ENCODE measurements at places on chromosomes 16 and 17. TPM values are rescaled to one million over a fixed set of nuclear protein-coding genes. Genes with fewer than 3 reads are reported as not detected.

DNA sequence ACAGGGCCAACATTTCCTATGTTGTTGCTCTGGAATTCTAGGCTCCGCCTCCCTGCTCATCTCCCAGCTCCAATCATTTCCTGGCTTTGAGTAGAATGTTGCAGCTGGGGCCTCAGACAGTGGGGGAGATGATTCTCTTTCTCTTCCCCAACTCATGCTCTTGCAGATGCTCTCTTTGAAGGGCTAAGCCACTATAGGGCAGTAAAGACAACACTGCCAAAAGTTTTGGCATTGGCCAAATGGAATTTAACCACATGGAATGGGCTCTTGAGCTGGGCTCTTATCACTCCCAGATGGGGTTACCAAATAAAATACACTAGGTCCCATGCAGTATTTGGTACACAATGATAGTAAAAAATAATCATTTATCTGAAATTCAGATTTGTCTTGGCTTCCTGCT is 19.6 kb upstream of the EFCAB13 start:
- no peak for DNase-seq

DNA sequence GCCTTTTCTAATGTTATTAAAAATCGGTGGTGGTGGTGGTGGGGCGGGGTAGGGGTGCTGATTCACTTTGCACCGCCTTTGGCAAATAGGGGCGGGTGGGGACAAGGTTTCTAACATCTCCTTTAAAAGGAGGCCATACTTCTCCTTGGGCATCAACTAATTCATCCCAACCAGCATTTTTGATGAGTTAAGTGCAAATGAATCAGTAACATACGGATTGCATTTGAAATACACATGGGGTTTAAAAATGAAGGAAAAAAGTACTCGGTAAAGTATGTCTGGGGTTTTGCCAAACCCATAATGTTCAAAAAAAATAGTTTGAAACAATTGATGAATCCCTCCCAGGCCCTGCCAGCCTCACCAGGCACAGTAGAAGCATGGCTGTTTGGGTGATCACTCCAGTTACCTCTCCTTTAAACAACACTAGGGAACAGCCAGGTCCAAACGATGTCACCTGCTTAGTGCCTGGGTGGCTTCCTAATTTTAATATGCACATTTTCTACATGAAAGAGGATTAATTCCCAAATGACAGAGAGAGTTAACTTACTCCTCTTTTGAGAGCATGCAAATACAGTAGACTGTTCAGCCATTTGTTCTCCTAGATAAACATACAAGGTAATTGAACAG is 107.2 kb downstream of the ANKFN1 start:
- DNase-seq: no peak

- DNase-seq: peak; percentile 41
These were observed 6.7 kb downstream of the SYNGR2 start for GRCh38 chr17:78174870-78175642.

- peak; percentile 90 for DNase-seq
These were observed 4.4 kb downstream of the CD19 start for GRCh38 chr16:28935924-28936783.

GRCh38 chr16:78684655-78685375 is 585.4 kb downstream of the WWOX start:
- DNase-seq: no peak

- DNase-seq: no peak
These were observed 492.8 kb upstream of the EEF2KMT start for GRCh38 chr16:5590416-5590815.

GRCh38 chr17:28372203-28372944 is 880 bp downstream of the SARM1 start:
- DNase-seq: no peak

GRCh38 chr16:48541108-48541786 is 68.7 kb downstream of the N4BP1 start:
- no peak for DNase-seq

DNA sequence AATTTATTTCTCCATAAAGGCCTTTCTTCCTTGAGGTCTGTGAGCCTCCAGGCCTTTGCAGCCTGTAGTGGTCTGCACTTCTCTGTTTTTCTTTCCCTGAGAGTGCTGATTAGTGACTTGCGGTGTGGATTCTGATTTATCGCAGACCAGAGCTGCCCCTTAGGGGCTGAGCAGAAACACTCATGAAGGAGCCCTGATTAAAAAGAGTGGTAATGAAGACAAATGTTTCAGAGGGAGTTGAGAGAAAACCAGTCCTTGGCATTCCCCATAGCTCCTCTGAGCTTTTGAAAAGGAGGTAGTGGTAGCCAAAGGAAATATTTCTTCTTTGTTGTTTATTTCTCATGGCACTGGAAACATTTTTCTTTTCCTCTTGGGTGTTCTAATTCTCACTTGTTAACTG is 268.1 kb upstream of the TBX2 start:
- DNase-seq: no peak

GRCh38 chr17:31111183-31111582 is 16.4 kb downstream of the NF1 start:
- no peak for DNase-seq

DNA sequence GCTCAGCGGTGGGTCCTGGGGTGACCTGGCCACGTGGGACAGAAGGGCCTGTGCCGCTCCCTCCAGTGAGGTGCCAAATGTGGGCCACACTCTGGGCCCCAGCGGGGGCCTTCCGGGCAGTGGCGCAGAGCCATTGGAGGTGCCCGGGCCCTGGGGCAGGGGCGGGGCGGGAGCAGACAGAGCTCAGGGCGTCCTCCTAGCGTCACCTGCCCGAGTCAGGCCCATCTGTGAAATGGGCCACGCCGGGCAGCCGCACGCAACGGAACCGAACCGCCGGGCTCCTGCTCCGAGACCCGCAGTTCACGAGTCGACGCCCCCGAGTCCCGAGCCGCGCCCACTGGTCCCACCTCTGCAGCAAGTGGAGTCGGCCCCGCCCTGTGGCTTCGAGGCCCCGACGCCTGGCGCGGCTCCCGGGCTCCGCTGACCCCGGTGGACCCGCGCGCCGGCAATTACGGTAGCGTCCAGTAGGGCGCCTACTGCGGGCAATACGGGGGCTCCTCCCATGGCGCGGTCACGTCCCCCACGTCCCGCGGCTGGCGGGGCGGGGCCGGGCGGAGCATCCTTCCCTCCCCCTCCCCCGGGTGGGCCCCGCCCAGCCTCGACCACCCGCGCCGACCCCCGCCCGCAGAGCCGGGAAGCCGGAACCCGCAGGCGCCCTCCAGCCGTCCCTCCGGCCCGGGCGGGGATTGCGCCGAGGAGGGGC is 1.9 kb downstream of the SLC16A3 start:
- DNase-seq: peak; percentile 69

- DNase-seq: no peak
These were observed at the start of gene SHBG for GRCh38 chr17:7629939-7630571. Gene SHBG (plus strand): TSS chr17:7630135. CDS start chr17:7630173, 38 bp downstream.

DNA sequence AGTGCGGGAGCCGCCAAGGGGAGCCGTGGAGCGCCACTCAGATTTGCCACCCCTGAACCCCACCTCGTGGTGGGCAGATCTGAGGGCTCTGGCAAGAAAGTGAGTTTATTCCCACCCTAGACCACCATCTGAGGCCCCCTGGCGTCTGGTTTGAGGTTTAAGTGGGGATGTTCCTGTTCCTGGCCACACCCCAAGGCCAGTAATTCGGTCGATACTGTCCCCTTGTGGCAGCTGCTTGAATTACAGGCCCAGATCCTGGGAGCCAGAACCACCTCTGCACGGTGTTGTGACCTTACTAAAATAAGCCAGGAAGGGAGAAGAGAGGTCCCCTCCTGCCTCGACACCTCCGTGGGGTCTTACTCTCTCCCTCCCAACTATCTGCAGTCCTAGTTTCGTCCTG is 3.3 kb upstream of the LAT start:
- DNase-seq: peak; percentile 34

GRCh38 chr16:11179574-11179973 is 76.4 kb downstream of the SOCS1 start:
- DNase-seq: no peak

DNA sequence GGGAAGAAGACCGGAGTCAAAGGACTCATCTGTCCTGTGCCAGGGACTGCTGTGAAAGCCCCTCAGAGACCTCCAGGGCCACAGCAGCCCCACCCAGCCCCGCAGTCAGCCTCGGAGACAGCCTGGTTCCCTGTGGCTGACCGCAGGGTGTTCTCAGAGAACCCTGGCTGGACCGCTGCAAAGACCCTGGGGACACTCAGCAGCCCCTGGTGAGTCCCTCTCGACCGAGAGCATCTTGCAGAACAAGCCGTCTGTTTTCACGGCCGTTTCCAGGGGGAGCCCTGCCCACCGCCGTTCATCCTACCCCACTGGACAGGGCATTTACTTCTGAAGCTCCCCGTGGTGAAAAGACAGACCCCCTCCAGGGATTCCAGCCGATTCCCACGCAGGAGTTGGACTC is 10.3 kb downstream of the UBALD1 start:
- no peak for DNase-seq

DNA sequence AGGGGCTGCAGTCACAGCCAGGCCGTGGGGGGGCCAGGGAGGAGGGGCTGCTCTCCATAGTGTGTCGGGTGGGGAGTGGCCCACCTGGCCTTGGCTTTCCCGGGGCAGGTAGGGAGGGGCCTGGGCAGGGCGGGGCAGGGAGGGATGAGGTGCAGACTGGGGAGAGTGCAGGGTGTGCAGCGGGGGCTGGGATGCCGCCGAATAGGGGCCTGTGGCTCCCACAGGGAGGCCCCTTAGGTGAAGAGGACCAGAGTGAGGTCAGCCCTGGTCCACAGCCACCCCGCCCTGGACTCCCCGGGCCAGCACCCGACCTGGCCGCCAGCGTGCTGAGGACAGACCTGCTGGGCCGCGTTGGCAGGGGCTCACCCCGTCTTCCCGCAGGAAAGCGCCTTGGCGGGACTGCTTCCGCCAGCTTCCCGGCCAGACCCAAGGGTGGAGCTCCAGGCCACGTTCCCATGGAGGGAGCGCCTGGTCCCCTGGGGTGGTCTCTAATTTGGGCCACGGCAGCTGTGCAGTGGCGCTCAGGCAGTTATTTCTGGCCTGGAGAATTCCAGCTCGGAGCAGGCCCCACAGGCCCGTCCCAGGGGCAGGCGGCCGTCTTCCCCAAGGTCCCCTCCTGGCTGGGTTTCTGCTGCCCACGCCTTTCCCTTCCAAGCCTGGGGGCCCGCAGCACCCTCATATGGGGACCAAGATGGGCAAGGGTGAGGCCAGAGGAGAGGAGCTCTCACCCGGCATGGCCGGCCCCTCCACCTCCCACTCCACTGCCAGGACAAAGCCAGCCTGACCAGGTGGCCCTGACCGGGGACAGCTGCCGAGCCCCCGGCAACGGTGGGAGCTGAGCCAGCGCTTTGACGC is 27.9 kb downstream of the CACNA1H start:
- DNase-seq: no peak

DNA sequence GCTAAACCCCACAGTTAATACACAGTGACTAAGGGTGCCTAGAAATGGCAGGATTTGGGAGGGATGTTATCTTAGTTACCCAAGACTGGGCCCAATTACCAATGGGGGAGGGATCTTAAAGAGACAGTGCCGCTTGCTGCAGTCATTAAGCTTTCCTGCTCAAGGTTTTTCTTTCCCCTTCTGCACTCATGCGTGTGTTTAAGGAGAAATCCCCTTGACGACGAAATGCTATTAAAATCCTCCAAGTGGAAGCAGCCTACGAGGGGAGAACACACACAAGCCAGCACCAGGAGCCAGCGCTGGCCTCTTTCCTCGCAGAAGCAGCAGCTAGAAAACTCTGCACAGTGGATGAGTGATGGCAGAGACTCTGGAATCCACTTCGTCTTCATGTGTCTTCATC is 22.0 kb downstream of the SALL1 start:
- no peak for DNase-seq

DNA sequence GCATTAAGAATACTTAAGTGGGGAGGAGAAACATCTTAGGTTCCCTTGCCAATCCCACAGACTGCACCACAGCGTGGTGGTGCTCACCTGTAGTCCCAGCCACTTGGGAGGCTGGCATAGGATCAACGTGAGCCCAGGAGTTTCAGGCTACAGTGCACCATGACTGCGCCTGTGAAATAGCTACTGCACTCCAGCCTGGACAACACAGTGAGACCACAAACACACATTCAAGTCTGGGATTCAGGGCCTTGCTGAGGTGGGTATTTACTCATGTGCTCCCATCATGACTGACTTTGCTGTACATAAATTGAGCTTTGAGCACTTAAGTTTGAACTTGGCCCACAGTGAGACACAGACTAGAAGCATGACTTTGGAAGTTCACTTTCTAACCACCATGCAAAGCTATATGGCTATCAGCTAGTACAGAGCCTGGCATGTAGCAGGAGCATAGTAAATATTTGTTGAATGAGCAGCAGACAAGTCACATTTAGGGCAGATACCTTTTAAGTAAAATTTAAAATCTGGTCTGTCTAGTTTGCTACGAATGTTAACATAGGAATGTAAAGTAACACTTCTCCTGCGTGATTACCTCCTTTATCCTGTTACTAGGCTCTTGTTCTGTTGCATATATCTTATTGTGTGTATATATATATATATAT is 33.5 kb downstream of the CEP95 start:
- no peak for DNase-seq

DNA sequence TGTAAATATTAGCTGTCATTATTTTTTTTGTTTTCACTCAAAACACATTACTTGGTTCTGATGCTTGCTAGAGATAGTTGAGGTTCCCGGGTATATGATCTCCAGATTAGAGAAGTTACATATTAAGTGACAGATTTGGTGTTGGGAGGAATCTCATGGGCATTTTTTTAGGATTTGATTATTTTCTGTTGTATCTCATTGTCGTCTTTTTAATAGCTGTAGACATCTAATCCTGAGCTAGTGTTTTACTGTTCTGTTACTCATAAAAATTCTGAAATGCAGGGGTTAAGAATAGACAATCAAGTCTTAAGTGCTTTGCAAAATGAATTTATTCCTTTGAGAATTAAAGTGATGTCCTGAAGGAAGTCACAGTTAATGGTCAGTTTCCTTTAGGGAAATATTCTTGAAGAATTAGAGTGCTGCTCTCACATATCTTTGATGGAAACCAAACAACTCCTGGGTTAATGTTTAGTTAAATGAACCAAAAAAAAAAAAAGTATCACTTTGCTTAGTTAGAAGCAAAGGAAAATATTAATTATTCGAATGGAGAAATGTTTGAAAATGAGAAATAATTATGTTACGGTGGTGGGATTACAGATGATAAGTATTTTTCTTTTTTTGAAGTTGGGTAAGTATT is 251.7 kb upstream of the CACNG5 start:
- DNase-seq: no peak

GRCh38 chr17:48996722-48997102 is 473 bp upstream of the IGF2BP1 start:
- DNase-seq: no peak

TMEM231 gene
- polyA plus RNA-seq: 4.2 TPM

DPEP2 gene
- polyA plus RNA-seq: 150 TPM

LGALS9B gene
- polyA plus RNA-seq: not detected

KCNH6 gene
- polyA plus RNA-seq: not detected

IL4R gene
- 1,138 TPM for polyA plus RNA-seq

NPIPB13 gene
- 8.4 TPM for polyA plus RNA-seq

Measured in B cell (primary cell).